ENCODE measurements at places on chromosomes 7 and 10. TPM values are rescaled to one million over a fixed set of nuclear protein-coding genes. Genes with fewer than 3 reads are reported as not detected.

Gene POMZP3
- total RNA-seq: 41.0 TPM

Gene BEND7
- total RNA-seq: 1.2 TPM

Gene EGFR
- total RNA-seq: 64.3 TPM

- DNase-seq: no peak
Observed at GRCh38 chr7:132072873-132073272, 503.4 kb downstream of the PLXNA4 start.

Data from HFFc6 (cell line).